SK-MEL-5 (cell line): ENCODE measurements at places on chromosomes 12 and 14.

DNA sequence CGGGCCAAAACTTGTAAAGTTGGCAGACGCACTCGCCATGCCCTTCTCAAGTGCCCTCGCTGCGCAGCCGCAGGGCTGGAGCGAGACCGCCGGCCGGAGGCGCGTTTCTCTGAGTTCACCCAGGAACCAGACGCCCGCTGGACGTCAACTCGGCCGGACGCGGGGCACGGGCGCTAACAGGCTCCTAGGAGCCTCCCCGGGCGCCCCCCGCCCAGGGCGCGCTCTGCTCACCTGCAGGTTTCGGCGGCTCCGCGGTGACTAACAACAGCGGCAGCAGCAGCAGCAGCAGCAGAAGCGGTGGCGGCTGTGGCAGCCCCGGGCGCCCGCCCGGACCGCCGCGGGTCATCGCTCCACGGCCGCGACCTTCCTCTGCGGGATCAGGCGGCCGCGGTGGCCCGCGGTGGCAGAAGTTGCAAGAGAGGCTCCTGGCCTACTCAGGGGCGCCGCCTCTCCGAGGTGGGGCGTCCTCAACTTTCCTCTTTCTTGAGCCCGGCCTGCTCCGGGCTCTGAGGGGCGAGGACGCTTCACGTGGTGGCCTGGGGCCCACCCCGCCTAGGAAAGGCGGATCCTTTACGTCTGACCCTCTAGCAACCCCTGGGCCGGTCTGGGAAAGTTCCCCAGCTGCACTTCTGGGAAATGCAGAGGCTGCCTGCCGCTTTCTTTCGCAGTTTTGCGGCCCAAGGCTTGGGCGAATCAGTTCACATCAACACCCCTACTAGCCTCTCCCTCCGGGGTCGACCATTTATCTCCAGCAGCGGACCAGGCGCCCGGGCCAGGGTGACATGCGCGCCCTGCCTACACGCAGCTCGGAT lies at the start of gene PLBD1:
Gene PLBD1 (minus strand): TSS at position 533 of the 812 bp plus-strand sequence. CDS start 187 bp downstream, at position 346.
- no peak for DNase-seq

- no peak for DNase-seq
Observed at GRCh38 chr12:124549629-124550028, 17.8 kb downstream of the NCOR2 start.

DNA sequence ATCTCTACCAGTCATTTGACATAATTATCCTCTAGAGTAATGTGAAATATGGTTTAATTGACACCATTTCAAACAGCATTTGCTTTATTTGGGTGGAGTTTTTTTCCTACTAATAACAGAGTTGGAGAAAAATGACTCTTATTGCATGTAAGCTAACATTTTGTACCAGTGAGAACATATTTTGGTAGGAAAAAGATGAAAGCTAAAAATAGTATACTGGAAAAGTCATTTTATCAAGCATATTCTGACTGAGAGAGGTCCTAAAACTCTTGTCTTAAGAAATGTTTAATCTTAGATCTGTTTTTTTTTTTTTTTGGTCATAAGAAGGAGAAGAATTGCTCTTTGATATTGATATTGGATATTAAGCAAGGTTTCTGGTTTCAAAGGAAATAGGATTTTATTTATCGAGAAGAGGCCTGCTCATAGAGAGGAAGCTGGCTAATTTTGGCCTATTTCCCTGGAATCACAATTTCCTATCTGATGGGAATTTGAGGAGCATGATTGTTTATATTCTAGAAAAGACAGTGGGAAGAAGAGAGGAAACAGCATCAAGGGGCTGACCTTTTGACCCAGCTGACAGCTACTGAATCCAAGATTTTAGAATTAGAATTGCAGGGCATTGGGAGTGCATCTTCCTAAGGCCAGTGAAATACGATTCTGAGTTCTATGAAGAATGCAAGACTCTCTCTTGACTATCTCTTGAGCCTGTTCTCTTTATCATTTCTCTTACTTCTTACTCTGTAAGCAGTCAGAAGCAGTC lies 19.4 kb downstream of the OTOGL start:
- no peak for DNase-seq

- DNase-seq: no peak
Observed at GRCh38 chr14:35391388-35391710, 13.2 kb downstream of the NFKBIA start.

DNA sequence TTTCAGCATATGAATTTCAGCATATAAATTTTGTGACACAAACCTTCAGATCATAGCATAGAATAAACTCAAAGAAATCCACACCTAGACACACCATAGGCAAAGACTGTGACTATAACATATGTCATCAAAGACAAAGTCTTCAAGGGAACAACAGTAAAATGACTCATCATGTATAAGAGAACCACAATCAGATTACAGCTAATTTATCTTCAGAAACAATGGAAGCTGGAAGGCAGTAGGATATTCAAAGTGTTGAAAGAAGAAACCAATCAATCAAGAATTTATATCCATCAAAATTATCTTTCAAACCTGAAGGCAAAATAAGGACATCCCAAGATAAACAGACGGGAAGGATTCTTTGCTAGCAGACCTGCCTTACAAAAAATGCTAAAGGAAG lies 29.0 kb downstream of the DLK1 start:
- no peak for DNase-seq

DNA sequence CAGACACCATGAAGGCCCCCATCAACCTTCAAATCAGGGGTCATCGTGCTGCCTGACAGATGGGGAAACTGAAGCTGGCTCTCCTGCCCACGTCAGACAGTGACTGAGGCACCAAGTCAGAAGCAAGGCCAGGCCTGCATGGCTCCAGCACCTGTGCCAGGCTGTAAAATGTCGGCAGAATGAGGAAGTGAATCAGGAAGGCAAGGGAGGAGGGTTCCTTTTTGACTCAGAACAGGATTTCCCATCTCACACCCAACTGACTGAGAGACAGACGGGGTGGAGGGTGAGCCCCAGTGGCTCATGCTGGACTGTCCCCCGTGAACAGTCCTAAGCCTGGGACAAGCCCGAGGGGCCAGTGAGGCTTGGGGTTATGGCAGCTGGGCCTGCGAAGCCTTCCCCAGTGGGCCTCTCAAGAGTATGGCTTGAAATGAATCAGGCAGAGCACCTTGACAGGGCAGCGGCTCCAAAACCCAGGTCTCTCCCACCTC lies 20.9 kb downstream of the SYNE3 start:
- DNase-seq: no peak

DNA sequence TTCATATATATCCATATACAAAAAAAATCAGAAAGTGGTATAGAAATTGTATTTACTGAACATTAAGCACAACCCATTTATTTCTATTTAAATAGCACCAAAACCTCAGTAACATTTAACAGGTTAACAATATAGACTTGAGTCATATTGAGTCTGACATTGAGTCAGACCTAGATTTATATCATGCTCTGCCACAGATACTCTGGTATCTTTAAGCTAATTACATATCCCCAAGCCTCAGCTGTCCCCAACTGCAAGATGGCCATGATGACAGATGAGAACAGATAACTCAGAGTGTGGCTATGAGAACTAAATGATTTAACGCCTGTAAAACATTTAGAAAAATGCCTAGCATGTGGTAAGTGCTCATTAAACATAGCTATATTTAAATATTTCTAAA lies 40.3 kb downstream of the IFNG start:
- no peak for DNase-seq

- peak; percentile 88 for DNase-seq
Observed at GRCh38 chr12:20549108-20549719, 145.9 kb upstream of the SLCO1C1 start.

- no peak for DNase-seq
Observed at GRCh38 chr14:102215071-102215470, 75.4 kb downstream of the WDR20 start.

DNA sequence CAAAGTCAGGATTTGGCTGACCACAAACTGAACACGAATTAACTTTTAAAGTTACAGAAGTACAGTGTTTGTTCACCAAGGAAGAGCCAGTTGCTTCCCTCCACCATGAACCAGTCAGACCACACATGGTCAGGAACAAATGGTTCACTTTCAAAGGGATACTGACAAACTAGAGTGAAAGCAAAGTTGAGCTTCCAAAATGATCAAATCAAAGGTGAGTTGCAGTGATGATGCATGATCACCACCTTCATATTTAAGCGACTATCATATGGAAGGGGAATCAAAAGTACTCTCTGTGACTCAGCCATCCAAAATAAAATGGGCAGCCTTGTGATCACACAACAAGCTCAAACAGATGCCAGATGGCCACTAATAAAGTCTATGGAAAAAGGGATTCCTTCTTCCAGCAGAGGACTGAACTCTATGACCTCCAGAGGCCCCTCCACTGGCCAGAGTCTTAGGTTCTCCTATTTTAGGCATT lies 13.1 kb downstream of the NT5DC3 start:
- DNase-seq: peak; percentile 86

GRCh38 chr12:52474212-52474611 lies 607 bp upstream of the KRT6C start:
- no peak for DNase-seq

GRCh38 chr12:96225994-96226399 lies 31.8 kb downstream of the ELK3 start:
- DNase-seq: no peak

- no peak for DNase-seq
Observed at GRCh38 chr14:68124979-68125731, 305.6 kb downstream of the RAD51B start.

GRCh38 chr14:55645145-55645544 lies 65.1 kb downstream of the KTN1 start:
- DNase-seq: no peak

DNA sequence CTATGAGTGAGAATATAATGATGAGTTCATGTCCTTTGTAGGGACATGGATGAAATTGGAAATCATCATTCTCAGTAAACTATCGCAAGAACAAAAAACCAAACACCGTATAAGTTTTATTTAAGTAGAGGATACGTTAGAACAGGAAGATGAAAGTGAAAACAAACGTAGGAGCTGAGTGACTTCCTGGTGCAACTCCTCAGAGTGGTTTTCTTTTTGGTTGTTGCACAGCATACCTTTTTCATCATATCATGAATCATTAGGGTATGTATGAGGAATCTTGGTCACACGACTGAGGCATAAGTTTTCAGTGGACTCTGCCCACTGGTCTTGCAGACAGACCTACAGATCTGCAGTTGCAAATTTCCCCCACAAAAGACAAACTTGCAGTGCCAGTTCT lies 199.0 kb downstream of the LRFN5 start:
- no peak for DNase-seq

DNA sequence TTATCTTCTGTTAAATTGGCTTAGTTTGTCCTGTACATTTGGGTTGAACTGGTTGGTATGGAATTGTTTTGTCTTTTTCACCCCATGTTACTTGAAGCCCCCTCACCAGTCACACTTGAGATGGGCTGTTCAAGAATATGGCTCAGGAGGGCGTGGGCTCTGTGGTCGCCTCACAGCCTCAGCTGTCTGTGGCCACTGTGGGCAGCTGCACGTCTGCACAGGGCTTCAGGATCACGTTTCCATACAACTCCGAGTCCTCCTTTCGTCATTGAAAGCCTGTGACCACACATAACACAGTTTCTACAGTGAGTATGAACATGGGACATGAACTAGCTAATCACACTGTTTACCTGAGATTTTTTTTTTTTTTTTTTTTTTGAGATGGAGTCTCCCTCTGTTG lies 81.3 kb downstream of the MOK start:
- DNase-seq: no peak

GRCh38 chr12:71415336-71416231 lies 24.0 kb upstream of the LGR5 start:
- peak; percentile 82 for DNase-seq

- DNase-seq: no peak
Observed at GRCh38 chr14:102729825-102730224, 47.4 kb upstream of the TRAF3 start.

- peak; percentile 94 for DNase-seq
Observed at GRCh38 chr12:103929046-103929783, 995 bp upstream of the HSP90B1 start.

- no peak for DNase-seq
Observed at GRCh38 chr14:49769171-49769570, 1.2 kb downstream of the KLHDC2 start.

GRCh38 chr12:5051913-5052312 lies 8.2 kb downstream of the KCNA5 start:
- no peak for DNase-seq

DNA sequence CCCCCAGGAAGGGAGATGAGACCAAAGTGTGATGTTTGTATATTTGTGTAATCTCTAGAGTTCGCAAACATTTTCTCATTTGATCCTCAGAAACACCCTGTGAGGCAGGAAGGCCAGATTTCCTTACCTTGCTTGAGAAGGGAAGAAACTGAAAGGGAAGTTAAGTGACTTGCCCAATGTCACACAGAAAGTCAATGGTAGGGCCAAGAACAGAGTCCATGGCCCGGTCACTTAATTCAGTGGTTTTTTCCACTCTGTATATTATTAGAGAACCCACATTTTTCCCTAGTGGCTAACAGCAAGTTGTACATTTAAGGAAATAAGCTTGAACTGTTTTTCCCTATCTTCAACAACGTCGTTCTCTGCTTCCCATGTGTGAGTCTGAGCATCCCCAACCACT lies 25.6 kb upstream of the CHPT1 start:
- DNase-seq: no peak

DNA sequence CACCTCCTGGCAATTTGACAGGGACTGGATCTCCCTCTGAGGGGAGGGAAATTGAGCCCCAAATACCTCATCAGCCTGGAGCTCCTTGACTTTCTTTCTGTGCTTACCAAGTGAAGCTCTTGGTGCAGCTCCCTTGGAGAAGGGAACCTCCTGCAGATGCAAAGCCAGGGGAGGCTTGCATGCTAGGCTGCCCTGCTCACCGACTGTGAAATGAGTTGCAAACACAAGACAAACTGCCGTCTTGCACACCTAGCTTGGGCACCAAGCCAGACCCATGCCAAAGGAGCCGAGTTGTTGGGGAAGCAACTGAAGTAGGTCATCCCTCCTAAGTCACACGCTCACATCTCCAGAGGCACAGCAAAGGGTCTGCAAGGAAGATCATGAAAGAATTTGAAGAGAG lies 95.2 kb downstream of the GTF2A1 start:
- DNase-seq: no peak

DNA sequence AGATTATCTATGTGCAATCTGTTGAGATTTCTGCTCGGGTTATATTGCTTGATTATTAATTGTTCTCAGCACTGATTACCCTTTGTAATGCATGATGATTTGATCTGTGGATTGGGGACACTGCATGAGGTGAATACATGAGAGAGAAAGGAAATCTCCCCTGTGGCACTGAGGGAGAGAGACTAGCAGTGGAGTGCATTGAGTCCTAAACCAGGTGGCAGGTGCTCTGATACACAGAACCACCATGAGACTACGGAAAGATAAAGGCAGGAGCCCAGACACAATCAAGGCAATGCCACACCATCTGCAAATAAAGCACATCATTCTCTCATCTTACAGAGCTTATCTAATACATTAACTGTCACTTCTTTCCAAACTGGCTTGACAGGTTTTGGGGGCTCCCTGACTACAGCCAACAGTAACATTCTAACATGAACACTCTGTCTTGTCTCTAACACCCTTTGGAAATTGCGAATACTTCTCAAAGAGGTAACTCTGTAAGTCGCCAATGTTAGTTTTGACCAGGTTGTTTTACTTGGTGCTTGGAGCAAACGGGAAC lies 37.6 kb upstream of the TSPAN8 start:
- no peak for DNase-seq
